ENCODE measurements at places on chromosomes 1 and 21.

DNA sequence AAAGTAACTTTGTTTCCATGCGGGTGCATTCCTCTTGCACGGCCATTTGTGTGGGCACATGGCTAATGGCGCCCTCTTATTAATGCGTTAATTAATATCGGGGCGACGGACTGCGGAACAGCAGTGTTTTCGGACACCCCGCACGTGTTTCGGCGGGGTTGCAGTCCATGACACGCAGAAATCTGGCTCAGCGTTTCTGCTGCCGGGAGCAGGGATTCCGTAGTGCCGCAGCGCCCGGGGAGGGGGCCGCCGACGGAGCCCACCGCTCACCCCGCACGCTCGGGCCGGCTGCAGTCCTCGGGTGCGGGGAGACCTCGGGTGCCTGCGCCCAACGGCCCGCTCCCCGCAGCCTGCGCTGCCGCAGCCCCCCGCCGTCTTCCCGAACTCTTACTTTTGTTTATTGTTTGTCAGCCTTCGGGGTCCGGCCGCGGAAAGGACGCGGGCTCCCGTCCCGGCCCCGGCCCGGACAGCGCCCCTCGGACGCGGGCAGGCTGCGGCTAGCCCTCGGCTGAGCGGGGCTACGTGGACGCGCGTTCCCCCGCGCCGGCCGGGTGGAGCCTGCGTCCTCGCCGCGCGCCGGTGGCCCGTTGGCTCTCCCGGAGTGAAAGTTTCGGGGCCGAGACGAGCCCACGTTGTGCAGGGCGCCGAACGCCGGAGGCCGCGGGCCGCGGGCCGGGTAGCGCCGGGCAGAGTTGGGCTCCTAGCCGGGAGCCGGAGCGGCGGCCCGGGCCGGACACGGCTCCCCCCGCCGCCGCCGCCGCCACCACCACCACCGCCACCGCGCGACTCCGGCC lies 849 bp downstream of the NFIA start:
- peak overlapping the region; percentile 71 for H3K27ac ChIP-seq
- H3K4me3 ChIP-seq: peak overlapping the region; percentile 93
- H3K27me3 ChIP-seq: peaks cover 3% of the 10 kb centered on the region
- H3K36me3 ChIP-seq: peaks cover 12% of the 10 kb centered on the region
- peaks cover 31% of the 10 kb centered on the region for H3K4me1 ChIP-seq

GRCh38 chr1:23453455-23454000 lies 29.0 kb upstream of the TCEA3 start:
- H3K4me3 ChIP-seq: no peak overlapping the region
- H3K36me3 ChIP-seq: no peaks in the 10 kb centered on the region
- H3K4me1 ChIP-seq: peaks cover 24% of the 10 kb centered on the region

DNA sequence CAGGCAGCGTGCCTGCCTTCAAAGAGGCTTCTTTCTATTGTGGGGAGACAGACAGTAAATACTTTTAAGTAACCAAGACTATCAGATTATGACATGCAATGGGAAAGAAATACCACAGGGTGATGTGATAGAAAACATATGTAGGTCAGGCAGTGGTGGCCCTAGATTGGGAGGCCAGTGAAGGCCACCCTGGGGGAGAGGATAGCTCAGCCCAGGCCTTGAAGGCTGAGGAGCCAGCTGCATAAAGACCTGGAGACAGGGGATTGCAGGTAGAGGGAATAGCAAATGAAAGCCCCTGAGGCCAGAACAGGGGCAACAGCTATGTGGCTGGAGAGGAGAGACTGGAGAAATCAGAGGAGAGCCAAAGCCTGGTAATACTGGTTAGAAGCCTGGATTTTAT lies 4.0 kb downstream of the SOX13 start:
- no peak overlapping the region for H3K4me3 ChIP-seq
- no peaks in the 10 kb centered on the region for H3K36me3 ChIP-seq

GRCh38 chr1:115781851-115782250 lies 13.3 kb upstream of the CASQ2 start:
- no peak overlapping the region for H3K4me3 ChIP-seq
- peaks cover 37% of the 10 kb centered on the region for H3K27me3 ChIP-seq
- H3K27ac ChIP-seq: no peak overlapping the region
- no peaks in the 10 kb centered on the region for H3K4me1 ChIP-seq
- no peak for ATAC-seq

DNA sequence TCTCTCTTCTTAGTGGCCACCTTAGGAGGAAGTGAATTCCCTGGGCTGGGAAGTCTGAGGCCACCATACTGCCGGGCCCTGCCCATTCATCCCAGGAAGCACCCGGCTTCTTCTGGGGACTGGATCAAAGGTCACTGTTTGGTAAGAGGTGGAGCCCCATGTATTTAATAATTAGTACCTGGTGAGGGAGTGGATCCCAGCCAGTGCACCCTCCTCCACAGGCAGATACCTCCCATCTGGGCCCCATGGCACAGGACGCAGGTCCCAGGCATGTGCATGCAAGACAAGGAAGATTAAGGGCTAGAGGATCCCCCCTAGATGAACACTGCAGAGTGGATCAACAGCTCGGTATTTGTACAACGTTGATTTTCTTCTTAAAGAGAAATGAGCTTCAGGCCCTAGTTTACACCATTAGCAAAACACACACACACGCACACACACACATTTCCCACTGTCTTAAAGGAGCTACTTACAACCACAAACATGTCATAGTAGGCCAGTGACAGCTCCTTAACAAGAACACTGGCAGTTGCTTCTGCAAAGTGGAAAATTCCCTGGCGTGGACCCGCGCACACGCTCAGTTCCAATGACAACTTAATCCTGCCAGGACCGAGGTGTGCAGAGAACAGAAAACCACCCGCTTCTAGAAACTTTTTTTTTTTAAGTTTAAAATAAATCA lies 90.7 kb downstream of the MRPL37 start:
- H3K4me1 ChIP-seq: peaks cover 30% of the 10 kb centered on the region
- ATAC-seq: no peak
- H3K27ac ChIP-seq: no peak overlapping the region
- no peak overlapping the region for H3K4me3 ChIP-seq

DNA sequence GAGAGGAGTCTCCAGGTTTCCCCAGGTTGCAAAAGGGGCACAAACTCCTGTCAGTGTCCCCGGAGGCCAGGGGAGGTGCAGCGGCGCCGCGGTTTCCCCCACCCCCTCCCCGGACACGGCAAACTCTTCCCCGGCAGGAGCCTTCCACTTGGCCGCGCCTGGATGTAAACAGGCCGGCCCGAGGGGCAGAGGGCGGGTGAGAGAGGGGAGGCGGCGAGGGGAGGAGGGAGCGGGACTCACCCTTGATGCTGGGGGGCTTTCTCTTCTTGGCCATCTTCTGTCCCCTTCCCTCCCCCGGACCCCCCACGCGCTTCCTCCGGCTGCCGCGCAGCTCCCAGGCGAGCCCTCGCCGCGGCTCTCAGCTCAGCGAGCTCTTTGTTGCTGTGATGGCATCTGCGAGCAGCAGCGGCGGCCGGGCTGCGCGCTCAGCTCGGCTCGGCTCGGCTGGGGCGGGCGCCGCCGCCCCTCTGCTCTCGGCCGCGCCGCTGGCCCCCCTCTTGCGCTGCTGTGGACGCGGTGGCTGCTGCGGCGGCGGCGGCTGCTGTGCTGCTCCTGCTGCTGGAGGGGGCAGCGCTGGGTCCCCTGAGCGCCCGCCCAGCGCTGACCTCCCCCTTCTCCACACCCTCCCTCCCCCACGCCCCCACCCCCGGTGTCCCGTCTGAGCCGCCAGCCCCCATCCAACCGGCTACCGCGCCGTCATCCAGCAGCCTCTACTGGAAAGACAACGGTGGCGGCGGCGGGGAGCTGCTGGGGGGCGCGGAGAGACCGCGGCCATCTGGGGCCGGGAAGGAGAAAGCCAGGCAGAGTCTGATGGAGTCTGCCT lies 4.9 kb upstream of the SLC44A5 start:
- H3K4me3 ChIP-seq: peak overlapping the region; percentile 59
- peaks cover 67% of the 10 kb centered on the region for H3K27me3 ChIP-seq
- peaks cover 12% of the 10 kb centered on the region for H3K4me1 ChIP-seq

GRCh38 chr1:47809301-47810084 lies 187.7 kb downstream of the TRABD2B start:
- no peaks in the 10 kb centered on the region for H3K36me3 ChIP-seq
- ATAC-seq: no peak
